ENCODE measurements at places on chromosomes 13 and 19.

DNA sequence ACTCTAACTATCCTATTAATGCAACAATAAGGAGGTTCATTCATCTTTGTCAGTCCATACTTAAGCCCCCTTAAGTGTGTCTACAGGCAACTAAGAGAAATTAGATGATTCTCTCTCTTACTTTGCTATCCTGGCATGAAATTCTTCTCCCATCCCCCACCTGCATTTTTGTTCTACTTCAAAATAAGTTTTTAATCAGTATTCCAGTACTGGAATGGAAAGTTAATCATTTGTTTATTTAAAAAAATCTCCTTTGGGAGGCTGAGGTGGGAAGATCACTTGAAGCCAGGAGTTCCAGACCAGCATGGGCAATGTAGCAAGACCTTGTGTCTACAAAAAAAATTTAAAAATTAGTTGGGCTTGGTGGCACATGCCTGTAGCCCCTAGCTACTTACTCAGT lies 222.1 kb downstream of the MZT1 start:
- DNase-seq, result no peak

- no peak for DNase-seq
These were observed 16.8 kb downstream of the CLEC11A start for GRCh38 chr19:50739914-50740426.

DNA sequence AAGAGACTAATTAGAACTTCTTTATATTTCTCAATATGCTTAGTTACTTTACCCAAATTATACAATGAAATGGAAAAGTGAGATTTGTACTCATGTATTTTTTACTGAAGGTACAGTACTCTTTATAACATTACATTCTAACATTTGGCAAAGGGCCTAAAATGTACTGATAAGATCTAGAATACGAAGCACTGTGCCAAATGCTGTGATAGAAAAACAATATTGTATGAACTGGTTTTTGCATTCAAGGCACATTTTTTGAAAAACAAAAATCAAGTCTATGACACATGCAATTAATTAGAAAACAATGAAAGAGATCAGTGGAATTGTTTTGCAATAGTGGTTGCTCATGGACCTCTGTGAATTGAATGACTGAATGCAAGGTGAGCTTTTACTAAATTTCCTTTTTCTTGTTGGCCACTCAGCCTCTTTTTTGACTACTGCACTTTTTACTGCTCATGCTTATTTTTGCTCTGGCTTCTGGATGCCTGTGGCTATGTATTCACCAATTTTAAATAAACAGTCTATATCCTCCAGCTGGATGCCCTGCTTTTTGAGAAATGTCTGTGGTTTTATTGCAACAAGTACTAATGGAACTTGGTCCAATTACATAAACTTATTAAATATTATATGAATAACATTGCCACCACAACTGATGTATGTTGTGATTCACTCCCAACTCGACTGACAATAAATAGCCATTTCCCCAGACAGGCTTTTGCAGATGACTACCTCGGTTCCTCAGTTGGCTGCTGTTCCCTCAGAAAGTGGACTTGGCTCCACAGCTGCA lies 41.4 kb upstream of the OBI1 start:
- DNase-seq, result no peak

- DNase-seq, result no peak
These were observed 2172.2 kb downstream of the PCDH9 start for GRCh38 chr13:65057986-65058385.

DNA sequence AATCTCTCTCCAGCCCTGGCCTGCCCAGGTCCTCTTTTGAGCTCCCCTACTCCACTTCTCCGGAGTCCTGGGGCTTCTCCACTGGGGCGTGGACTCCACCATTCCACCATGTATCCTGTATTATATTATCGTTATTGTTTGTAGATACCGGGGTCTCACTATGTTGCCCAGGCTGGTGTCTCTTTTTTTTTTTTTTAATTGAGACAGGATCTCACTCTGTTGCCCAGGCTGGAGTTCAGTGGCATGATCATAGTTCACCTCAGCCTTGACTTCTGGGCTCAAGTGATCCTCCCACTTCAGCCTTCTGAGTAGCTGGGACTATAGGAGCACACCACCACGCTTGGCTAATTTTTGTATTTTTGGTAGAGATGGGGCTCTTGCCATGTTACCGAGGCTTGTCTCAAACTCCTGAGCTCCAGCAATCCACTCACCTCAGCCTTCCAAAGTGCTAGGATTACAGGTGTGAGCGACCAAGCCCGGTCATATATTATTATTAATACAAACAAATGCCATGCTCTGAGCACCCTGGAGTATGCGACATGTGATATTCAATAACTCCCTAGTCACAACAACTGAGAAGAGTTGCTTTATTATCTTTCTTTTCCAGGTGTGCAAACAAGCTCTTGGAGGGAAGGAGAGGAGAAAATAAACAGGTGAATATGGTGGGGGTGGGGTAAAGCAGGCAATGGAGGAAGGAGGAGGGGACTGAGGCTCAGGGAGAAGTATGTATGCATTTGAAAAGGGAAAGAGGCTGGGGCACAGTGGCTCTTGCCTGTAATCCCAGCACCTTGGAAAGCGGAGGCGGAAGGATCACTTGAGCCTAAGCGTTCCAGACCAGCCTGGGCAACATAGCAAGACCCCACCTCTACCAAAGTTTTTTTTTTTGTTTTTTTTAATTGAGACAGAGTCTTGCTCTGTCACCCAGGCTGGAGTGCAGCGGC lies 2.8 kb upstream of the CERS4 start:
- DNase-seq, result no peak

- no peak for DNase-seq
These were observed 10.4 kb downstream of the NUDT19 start for GRCh38 chr19:32702010-32702409.

All from stimulated activated CD4-positive, alpha-beta T cell treated with anti-CD3 and anti-CD28 coated beads, Interleukin-15, amount 100 ng/mL, for 1 hour (primary cell).